ENCODE measurements at places on chromosomes 12 and 14.

DNA sequence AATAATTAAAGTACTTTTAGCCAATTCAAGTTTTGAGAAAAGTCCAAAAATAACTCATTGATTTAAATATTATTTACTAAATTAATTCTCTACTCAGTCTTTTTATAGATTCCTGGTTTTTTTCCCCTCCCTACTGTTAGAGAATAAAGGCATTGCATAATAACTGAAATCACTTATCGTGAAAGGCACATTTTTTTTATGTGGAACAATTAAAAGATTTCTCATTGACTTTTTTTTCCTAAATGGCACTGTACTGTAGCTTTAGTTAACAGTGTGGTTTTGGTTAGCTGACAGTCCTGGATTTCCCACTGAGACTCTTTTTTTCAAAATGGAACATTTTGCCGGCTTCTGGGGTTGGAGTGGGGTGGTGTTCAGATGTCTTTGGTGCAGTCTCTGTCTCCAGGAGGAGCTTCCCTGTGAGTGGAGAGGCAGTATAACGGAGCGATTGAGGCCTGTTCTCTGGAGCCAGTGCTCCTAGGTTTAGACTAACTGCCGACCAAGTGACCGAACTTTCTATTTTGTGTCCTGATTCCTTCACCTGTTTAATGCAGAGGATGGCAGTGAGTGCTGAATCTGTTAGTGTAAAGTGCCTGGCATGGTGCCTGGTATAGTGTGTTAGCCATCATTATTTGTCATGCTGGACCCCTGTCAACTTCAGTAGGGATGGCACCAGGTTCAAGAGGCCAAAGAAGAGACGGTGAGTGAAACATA lies 117.7 kb downstream of the ADCK1 start:
- DNase-seq: no peak

DNA sequence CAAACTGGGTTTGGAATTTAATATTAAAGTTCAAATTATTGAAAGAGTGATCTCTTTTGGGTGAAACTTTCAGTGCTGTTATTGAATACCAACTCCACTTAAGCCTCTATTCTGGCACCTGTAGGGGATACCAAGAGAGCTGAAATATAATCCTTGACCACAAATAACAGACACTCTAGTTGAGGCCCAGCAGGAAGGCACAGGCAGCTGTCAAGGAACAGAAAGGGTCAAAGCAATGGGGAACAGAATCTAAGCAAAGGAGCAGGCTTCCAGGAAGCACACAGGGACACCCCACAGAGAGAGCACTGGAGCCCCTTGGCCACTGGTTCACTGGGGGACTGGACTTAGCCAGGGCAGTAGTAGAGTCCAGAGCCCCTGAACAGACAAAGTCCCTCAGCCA lies 120.9 kb upstream of the SFSWAP start:
- no peak for DNase-seq

GRCh38 chr14:46964378-46964777 lies 312.8 kb upstream of the RPL10L start:
- no peak for DNase-seq

DNA sequence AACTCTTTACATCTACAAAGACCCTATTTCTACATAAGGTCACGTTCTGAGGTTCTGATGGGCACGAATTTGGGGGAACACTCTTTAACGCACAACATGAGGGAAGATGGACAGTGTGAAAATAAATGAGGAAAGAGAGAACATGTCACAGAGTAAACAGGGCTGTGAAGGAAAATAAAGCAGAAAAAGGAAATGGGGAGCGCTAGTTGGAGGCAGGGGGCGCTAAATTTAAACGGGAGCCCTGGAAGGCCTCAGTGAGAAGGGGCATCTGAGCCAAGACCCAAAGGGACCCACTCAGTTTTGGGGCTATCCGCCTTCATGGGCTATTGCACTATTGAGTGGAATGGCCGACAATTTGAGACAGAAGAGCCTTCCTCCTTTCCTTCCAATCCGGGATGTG lies 50.5 kb downstream of the PLXNC1 start:
- no peak for DNase-seq

- no peak for DNase-seq
Measured at GRCh38 chr14:87898301-87898700, 94.7 kb downstream of the GALC start.

- no peak for DNase-seq
Measured at GRCh38 chr12:95877622-95878021, 18.9 kb downstream of the SNRPF start.

- no peak for DNase-seq
Measured at GRCh38 chr12:26121323-26122060, 3.3 kb downstream of the BHLHE41 start.
